ENCODE measurements at places on chromosomes 1 and 21. TPM values are rescaled to one million over a fixed set of nuclear protein-coding genes. Genes with fewer than 3 reads are reported as not detected.

GRCh38 chr1:116564426-116564825, 6.4 kb downstream of the CD58 start:
- no peak for DNase-seq

CCDC190 gene
- polyA plus RNA-seq, result not detected

DNA sequence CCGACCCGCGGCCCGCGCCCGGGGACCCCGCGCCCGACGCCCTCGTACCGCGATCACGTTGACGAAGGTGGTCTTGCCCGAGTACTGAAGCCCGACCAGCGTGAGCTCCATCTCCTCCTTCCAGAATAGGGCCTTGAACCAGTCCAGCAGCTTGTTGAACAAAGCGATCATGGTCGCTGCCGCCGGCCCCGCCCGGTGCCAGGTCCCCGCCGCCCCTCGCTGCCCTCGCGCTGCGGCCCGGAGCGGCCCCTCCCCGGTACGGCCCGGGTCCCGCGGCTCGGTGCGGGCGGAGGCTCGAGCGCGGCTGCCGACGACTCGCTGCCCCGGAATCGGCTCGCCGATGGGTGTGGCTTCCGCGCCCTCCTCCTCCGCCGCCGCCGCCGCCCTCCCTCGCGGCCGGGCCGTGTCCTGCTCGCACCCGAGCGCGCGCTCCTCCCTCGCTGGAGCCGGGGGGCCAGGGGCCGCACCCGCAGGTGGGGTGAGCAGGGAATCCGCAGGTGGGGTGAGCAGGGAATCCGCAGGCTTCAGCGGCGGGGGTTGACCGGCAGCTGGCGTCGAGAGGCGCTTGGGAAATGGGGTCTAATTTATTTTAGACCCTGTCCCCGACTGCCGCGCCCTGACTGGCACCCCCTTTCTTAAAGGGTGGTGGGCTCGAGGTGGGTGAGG, at the start of gene ARL8A:
Gene ARL8A (minus strand): TSS at position 336 of the 666 bp plus-strand sequence. CDS start 165 bp downstream, at position 171.
- DNase-seq, result no peak

CLSTN1 gene
- 170 TPM for polyA plus RNA-seq

WDR64 gene
- polyA plus RNA-seq, result 0.25 TPM

- DNase-seq, result no peak
Observed at GRCh38 chr1:224629965-224630364, 13.8 kb downstream of the CNIH3 start.

- DNase-seq, result peak; percentile 23
Observed at GRCh38 chr1:37890378-37891014, 31.1 kb upstream of the MTF1 start.

DNA sequence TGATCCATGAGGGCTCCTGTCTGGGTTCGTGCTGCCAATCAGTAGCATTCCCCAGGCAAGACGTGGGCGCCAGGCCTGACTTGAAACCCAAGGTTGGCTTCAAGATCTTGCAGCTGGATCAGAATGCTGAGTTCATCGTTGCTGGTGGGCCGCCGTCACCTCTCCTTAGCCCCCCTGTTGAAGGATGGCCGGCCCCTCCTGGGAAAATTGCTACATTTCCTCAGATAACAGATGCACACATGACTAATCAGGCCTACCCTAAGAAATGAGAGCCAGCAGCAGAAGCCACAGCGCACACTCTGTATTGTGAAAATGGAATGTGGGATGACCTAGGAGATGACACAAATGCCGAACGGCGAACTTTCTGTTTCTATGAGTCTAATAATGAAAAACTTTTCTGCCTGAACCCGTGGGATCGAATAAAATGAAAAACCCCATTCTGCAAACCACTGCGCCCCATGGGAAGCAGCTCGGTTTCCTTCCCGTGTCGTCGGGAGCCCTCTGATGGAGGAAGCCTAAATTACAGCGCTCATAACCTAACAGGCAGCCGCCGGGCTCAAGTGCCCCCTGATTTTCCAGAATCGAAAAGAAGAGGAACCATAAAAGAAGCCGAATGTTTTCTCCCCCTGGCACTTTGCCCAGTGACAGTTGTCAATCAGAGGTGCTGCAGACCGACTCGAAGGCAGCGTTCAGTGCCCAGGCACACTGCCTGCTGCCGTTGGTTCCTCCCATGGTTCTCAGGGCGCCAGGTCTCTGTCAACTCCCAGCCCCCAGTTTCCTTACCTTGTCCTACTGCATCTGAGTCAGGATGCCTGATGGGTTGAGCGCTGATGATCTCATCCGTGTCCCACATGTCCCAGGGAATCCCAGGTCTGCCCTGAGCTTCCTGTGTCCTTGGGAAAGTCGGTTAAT, 38.2 kb upstream of the H6PD start:
- no peak for DNase-seq

- no peak for DNase-seq
Observed at GRCh38 chr1:38670544-38671122, 188.9 kb downstream of the RRAGC start.

DNA sequence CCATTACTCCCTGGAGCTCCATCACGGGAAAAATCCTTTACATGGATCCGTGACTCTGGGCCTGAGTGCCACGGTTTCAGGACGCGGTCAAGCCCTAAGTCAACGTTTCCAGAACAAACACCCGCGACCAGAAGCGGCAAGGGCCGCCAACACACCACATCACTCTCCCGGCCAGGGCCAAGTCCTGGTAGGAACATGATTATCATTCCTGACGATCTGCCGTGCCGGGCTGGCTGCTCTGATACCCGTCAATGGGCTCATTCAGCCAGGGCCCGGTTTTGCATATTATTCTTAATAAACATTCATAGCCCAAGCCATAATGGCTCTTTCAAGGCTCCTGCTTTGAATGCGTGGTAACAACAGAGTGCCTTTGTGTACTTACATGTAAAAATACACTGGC, 44.6 kb upstream of the SIM2 start:
- no peak for DNase-seq

PPFIA4 gene
- 7.9 TPM for polyA plus RNA-seq

- DNase-seq, result no peak
Observed at GRCh38 chr1:47696404-47696736, 258.5 kb downstream of the FOXD2 start.

LRRC71 gene
- 0.32 TPM for polyA plus RNA-seq

- no peak for DNase-seq
Observed at GRCh38 chr1:83769072-83769471, 229.9 kb downstream of the TTLL7 start.

GRCh38 chr1:48683839-48684238, 92.9 kb downstream of the BEND5 start:
- no peak for DNase-seq

LAX1 gene
- polyA plus RNA-seq, result 0.14 TPM

GRCh38 chr1:56326056-56326455, 253.3 kb downstream of the PLPP3 start:
- DNase-seq, result no peak

GRCh38 chr1:200525090-200525987, 95.2 kb downstream of the KIF14 start:
- no peak for DNase-seq

FTCD gene
- 34.2 TPM for polyA plus RNA-seq

GRCh38 chr1:172084876-172085275, 243.6 kb downstream of the DNM3 start:
- no peak for DNase-seq

DNA sequence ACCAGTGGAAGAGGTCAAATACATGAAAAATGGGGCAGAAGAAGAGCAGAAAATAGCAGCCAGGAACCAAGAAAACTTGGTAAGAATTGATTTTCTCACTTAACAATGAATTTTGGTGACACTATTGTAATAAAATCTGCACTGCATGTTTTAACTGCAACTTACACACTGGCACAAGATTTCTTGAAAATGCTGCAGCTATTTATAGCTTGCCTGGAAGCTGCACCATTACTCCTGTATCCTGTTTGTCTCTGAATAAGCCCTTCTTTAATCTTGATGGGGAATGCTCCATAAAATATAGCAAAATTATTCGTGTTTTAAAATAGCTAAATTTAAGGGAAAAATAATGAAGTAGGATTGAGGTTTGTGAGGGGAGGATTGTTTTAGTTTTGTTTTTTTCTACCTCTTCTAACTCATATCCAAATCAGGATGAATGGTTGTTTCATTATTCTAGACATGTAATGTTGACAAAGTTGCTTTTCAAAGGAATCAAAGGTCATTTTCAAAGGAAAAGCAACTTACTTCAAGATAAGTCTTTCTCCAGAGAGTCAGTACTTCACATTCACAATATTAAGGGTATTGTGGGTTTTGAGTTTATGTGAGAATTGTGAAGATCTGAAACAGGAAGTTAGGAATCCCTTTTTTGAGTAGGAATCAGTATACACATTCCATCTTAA, 120.9 kb downstream of the C1orf21 start:
- DNase-seq, result no peak

GRCh38 chr1:149877211-149877946, 22.0 kb upstream of the BOLA1 start:
- DNase-seq, result no peak

DNA sequence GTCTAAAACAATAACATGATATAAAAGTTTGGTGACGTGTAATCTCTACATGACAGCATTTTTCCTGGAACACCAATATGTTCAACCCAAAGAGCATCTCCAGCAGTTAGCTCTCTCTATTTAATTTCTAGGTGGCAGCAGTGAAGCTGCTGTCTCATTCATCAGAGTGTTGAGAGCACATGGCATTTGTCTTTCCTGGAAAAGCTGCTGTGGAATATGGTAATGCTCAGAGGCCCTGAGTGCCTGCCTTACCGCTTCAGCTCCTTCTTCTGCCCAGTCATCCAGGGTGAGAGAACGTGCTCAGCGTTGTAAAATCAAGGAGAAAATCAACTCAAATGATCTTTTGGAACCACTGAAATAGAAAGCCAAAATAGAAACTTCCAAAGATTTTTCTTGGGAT, 640.7 kb downstream of the ADGRL2 start:
- DNase-seq, result no peak

DNA sequence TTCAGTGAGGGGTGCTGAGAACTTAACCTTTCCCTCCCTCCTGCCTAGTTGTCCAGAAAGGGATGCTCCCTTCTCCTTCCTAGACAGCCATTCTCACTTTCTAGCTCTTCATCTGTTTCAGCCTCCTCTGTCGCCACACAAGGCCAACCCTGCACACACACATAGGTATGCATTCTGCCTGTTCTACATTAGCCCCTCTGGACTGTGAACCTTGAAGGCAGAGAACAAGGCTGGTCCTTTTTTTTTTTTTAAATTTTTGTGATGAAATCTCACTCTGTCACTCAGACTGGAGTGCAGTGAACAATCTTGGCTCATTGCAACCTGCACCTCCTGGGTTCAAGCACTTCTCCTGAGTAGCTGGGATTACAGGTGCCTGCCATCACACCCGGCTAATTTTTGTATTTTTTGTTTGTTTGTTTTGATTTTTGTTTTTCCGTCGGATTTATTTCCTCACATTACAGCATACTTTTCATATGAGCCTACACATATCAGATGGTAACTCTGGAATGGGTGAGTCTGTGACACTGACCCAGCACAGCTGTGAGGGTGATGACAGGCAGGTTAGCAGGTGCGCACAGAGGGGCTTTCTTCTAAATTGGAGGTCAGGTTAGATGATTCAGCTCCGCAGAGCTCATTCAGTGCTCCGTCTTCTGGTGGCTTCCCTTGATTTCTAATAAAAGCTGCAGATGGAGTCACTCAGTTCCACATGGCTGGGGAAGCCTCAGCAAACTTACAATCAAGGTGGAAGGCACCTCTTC, 4.9 kb upstream of the AKR1A1 start:
- DNase-seq, result no peak

Measured in right renal pelvis (tissue), 4 donors.